Aorta (tissue), 5 donors: ENCODE measurements at places on chromosomes 12 and 14. TPM values are rescaled to one million over a fixed set of nuclear protein-coding genes. Genes with fewer than 3 reads are reported as not detected.

CATSPERB gene
- polyA plus RNA-seq: 9.3 TPM

DEPDC4 gene
- polyA plus RNA-seq: 1.4 TPM

TMEM30B gene
- polyA plus RNA-seq: 9.9 TPM

RILPL2 gene
- polyA plus RNA-seq: 25.3 TPM

DNAAF2 gene
- 3.9 TPM for polyA plus RNA-seq

SYT10 gene
- polyA plus RNA-seq: not detected

SVOP gene
- not detected for polyA plus RNA-seq

LARP4 gene
- polyA plus RNA-seq: 9.3 TPM

RASAL1 gene
- polyA plus RNA-seq: not detected

SLCO1B3 gene
- polyA plus RNA-seq: not detected

NINJ2 gene
- polyA plus RNA-seq: 6.1 TPM

VWF gene
- polyA plus RNA-seq: 37.3 TPM

OR8S1 gene
- polyA plus RNA-seq: not detected

LRRC43 gene
- not detected for polyA plus RNA-seq

SLC10A1 gene
- not detected for polyA plus RNA-seq

CD163L1 gene
- polyA plus RNA-seq: 4.5 TPM

SERPINA5 gene
- polyA plus RNA-seq: not detected

FOXA1 gene
- 1.4 TPM for polyA plus RNA-seq

DNAL1 gene
- 5.7 TPM for polyA plus RNA-seq

IL23A gene
- polyA plus RNA-seq: not detected

FAM181A gene
- polyA plus RNA-seq: not detected

PCBP2 gene
- 510 TPM for polyA plus RNA-seq

LMO3 gene
- 8.1 TPM for polyA plus RNA-seq

SLC7A7 gene
- polyA plus RNA-seq: 44.2 TPM

NUMB gene
- 33.7 TPM for polyA plus RNA-seq

BICDL1 gene
- polyA plus RNA-seq: 1.4 TPM

TMEM63C gene
- not detected for polyA plus RNA-seq

CHGA gene
- 4.8 TPM for polyA plus RNA-seq

ANKRD33 gene
- not detected for polyA plus RNA-seq

ANP32D gene
- polyA plus RNA-seq: not detected

GARIN6 gene
- polyA plus RNA-seq: not detected

LTB4R gene
- 5.2 TPM for polyA plus RNA-seq

XPOT gene
- 18.2 TPM for polyA plus RNA-seq

REP15 gene
- polyA plus RNA-seq: 0.87 TPM

DGKA gene
- polyA plus RNA-seq: 85.6 TPM

ADAMTS20 gene
- not detected for polyA plus RNA-seq

RFLNA gene
- 6.8 TPM for polyA plus RNA-seq

DDX47 gene
- 40.6 TPM for polyA plus RNA-seq

RTN1 gene
- 43.7 TPM for polyA plus RNA-seq

KCNH3 gene
- 0.31 TPM for polyA plus RNA-seq

SERPINA10 gene
- not detected for polyA plus RNA-seq

KLRC4 gene
- 0.56 TPM for polyA plus RNA-seq

PDZRN4 gene
- 1.2 TPM for polyA plus RNA-seq

PLEK2 gene
- polyA plus RNA-seq: 0.87 TPM

OTX2 gene
- polyA plus RNA-seq: not detected

GDF11 gene
- 4.2 TPM for polyA plus RNA-seq

ABHD12B gene
- 0.13 TPM for polyA plus RNA-seq

FAM186B gene
- 0.26 TPM for polyA plus RNA-seq

PTPRB gene
- 2.0 TPM for polyA plus RNA-seq

ATF1 gene
- polyA plus RNA-seq: 22.5 TPM

KCNA5 gene
- polyA plus RNA-seq: 13.4 TPM
